ENCODE measurements at places on chromosomes 4 and X. TPM values are rescaled to one million over a fixed set of nuclear protein-coding genes. Genes with fewer than 3 reads are reported as not detected.

The NAA11 gene
- total RNA-seq, result not detected

GRCh38 chrX:119617517-119618164 is 11.4 kb upstream of the NKRF start:
- H3K4me1 ChIP-seq, result no peaks in the 10 kb centered on the region
- no peak overlapping the region for H3K27ac ChIP-seq
- no peaks in the 10 kb centered on the region for H3K27me3 ChIP-seq
- DNase-seq, result no peak
- no peak overlapping the region for H3K4me3 ChIP-seq

DNA sequence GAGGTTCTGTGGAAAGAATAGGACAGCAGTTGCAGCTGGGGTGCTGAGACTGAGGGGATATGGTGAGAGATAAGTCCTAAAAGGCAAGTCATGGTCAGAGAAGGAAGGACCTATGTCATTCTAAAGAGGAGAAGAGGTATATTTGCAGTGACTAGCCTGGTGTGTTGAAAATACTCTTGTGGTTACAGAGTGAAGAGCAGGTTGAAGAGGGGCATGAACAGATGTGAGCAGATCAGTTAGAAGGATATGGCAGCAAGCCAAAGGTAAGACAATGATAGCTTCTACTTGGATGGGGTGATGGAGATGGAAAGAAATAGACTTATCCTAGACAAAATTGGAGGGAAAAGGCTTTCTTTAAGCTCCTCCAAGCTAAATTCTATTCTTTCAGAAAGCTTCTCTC is 469.8 kb upstream of the CPEB2 start:
- DNase-seq, result no peak
- no peaks in the 10 kb centered on the region for H3K27me3 ChIP-seq
- H3K4me3 ChIP-seq, result no peak overlapping the region
- no peak overlapping the region for H3K27ac ChIP-seq

DNA sequence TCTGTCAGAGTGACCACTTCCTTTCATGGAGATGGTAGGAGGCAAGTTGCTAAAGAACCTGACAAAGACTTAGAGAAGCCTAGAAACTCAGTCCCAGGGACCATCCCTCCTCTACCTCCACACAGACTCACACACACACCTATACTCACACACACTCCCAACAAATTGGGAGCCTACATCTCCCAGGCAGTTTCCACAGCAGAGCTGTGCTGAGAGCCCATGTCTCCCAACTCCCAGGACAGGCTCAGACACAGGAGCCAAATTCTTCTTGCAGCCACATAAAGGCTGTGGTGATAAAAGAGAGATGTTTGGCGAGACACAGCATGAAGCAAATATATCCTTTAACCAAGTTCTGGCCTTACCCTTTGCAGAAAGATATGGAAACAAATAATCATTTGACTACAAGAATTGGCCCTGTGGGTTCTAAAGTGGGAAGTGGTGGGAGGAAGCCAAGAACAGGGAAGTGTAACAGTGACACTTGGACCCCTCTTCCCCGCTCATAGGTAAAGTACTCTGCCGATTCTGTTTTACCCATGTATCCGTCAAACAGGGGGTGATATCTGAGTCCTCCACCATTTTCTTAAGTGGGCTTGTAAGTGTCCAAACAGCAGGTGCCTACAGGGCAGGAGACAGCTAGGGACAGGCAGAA is 11.0 kb upstream of the IDS start:
- H3K27me3 ChIP-seq, result no peaks in the 10 kb centered on the region
- DNase-seq, result no peak
- no peaks in the 10 kb centered on the region for H3K36me3 ChIP-seq
- no peak overlapping the region for H3K27ac ChIP-seq
- no peak overlapping the region for H3K4me3 ChIP-seq

The NXF2B gene
- not detected for total RNA-seq

DNA sequence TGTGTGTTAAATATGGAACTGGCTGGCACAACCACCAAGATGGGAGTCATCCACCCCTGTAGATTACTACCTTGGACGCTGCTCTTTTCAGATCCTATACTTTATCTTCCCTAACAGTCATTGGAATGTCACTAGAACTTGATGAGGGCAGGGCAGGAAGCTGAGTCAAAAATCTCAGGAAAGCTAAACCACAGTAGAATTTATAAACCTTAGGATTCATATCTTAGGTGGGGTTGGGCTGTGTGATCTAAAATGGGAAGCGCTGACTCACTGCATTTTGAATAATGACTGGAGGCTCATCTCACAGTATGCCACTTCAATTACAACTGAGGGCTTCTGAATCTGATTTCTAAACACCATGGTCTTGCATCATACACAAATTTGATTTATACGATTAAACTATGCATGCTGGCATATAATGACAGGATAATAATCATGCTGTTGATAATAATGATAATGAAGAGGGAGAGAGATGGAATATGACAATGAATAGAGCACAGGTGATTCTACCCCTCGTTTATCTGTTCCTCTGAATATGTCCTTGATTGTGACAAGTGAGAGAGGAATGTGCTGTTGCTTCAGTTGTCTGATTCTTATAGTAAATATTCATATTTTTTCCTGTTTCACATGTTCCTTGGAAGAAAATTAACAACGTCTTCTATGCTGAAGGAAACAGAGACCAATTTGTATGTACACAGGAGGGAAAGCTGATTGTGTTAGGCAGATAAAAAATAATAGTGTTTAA is 270.3 kb upstream of the HS3ST1 start:
- no peaks in the 10 kb centered on the region for H3K27me3 ChIP-seq
- no peaks in the 10 kb centered on the region for H3K4me1 ChIP-seq
- H3K36me3 ChIP-seq, result no peaks in the 10 kb centered on the region
- DNase-seq, result no peak

DNA sequence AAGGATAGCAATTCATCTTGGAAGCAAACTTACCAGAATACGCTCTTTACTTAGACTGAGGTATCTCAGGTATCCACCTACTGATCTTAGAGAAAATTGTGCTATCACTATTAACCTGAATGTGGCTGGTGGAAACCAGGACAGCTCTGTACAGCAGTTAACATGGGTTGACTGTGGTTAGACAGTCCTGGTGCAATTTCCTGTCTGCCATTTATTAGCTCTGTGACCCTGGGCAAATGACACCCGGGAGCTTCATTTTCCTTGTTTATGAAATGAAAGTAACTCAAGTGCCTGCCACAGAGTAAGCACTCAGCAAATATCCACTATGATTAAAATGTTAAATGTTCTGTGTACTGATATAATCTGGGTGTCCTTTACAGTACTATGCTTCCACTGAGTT is 60.0 kb downstream of the SMC1A start:
- no peak overlapping the region for H3K27ac ChIP-seq
- H3K4me1 ChIP-seq, result no peaks in the 10 kb centered on the region
- H3K36me3 ChIP-seq, result peaks cover 13% of the 10 kb centered on the region
- no peaks in the 10 kb centered on the region for H3K27me3 ChIP-seq
- DNase-seq, result no peak
